ENCODE measurements at places on chromosomes 12 and 14. TPM values are rescaled to one million over a fixed set of nuclear protein-coding genes. Genes with fewer than 3 reads are reported as not detected.

GRCh38 chr14:75196064-75196463 lies 19.7 kb upstream of the TMED10 start:
- no peaks in the 10 kb centered on the region for H3K27me3 ChIP-seq
- peaks cover 29% of the 10 kb centered on the region for H3K4me1 ChIP-seq
- DNase-seq = no peak
- no peak overlapping the region for H3K4me3 ChIP-seq

DNA sequence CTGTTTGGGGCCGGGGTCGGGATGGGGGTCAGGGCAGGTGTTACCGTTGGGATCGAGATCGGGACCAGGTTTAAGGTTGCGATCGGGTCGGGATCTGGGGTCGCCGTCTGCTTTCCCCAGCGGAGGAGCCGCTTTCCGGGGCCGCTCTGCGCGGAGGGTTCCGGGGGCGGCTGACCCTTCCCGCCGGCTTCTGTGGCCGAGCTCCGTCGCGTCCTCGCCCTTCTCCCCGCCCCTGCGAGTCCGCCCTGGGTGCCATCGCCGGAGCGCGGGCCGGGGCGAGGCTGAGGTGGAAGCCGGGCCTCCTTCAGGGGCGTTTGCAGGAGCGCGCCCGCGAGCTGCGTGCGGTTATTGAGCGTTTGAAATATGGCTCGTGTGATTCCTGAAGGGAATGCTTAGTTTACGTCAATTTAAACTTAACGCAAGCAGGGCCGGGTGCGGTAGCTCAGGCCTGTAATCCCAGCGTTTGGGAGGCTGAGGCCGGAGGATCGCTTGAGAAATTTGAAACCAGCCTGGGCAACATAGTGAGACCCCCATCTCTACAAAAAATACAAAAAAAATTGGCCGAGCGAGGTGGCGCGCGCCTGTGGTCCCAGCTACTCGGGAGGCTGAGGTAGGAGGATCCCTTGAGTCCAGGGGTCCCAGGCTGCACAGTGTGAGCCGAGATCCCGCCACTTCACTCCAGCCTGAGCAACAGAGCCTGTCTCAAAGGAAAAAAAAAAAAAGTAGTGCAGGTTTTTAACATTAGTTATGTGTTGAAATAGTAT lies 620 bp downstream of the PGAM5 start:
- H3K27me3 ChIP-seq = no peaks in the 10 kb centered on the region
- peaks cover 17% of the 10 kb centered on the region for H3K4me1 ChIP-seq
- peak overlapping the region; percentile 84 for H3K4me3 ChIP-seq
- H3K36me3 ChIP-seq = peaks cover 8% of the 10 kb centered on the region
- peak; percentile 33 for DNase-seq

GRCh38 chr12:88529531-88530488 lies 50.5 kb downstream of the KITLG start:
- H3K4me3 ChIP-seq = no peak overlapping the region
- H3K36me3 ChIP-seq = peaks cover 12% of the 10 kb centered on the region
- H3K27ac ChIP-seq = no peak overlapping the region

DNA sequence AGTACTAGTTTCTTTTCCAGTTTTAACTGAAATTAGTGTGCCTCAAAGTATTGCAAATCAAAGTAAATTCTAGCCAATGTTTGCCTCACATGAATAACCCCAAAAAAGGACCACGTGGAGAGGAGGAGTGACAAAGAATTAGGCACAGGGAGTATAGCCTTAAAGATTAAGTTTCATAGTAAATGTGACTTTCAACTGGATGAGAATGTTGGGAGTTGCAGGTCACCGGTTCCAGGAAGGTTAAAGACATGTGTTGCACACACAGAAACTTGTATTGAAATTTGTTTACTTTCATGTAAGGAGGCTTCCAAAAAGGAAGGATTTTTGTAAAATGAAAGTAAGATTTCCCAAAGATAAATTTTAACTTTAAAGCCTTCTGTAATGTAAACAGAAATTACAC lies 89.1 kb upstream of the CCDC198 start:
- H3K4me3 ChIP-seq = no peak overlapping the region
- DNase-seq = no peak
- H3K27ac ChIP-seq = no peak overlapping the region
- no peaks in the 10 kb centered on the region for H3K27me3 ChIP-seq
- H3K4me1 ChIP-seq = no peaks in the 10 kb centered on the region

DNA sequence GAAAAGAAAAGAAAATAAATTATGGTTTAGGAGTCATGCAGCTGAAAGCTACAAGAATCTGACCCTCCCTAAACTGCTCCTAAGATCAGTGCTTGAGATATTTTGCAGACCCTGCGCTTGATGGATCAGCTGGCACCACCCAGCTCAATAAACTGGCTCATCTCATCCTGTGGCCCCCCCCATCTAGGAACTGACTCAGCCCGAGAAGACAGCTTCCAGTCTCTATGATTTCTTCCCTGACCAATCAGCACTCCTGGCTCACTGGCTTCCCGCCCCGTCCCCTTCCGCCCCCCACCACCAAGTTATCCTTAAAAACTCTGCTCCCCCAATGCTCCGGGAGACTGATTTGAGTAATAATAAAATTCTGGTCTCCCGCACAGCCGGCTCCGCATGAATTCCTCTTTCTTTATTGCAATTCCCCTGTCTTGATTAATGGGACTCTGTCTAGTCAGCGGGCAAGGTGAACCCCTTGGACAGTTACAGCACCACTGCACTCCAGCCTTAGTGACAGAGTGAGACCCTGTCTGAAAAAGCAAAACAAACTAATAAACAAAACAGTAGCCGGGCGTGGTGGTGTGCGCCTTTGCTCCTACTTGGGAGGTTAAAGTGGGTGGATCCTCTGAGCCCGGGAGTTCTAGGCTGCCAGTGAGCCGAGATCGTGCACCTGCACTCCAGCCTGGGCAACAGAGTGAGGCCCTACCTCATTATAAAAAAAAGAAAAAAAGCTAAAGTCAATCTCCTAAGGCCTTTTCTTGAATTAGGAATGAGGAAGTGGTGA lies 24.5 kb upstream of the SPTLC2 start:
- no peaks in the 10 kb centered on the region for H3K36me3 ChIP-seq
- peaks cover 5% of the 10 kb centered on the region for H3K4me1 ChIP-seq

The PRH2 gene
- not detected for total RNA-seq
